ENCODE measurements at places on chromosomes 11 and 22. TPM values are rescaled to one million over a fixed set of nuclear protein-coding genes. Genes with fewer than 3 reads are reported as not detected.

Gene SHANK3
- not detected for polyA plus RNA-seq

Gene FOLR1
- polyA plus RNA-seq: not detected

Gene P2RX3
- polyA plus RNA-seq: not detected

Gene MS4A6E
- not detected for polyA plus RNA-seq

Gene C22orf31
- not detected for polyA plus RNA-seq

Gene CHRDL2
- not detected for polyA plus RNA-seq

Gene KIF18A
- polyA plus RNA-seq: 0.73 TPM

Gene C11orf42
- not detected for polyA plus RNA-seq

Gene MMP13
- not detected for polyA plus RNA-seq

Gene RPS25
- polyA plus RNA-seq: 636 TPM

Gene LDHAL6A
- not detected for polyA plus RNA-seq

Gene CNGA4
- polyA plus RNA-seq: 0.34 TPM

Gene P2RX6
- polyA plus RNA-seq: not detected

Gene CASP12
- polyA plus RNA-seq: not detected

Gene SAA1
- polyA plus RNA-seq: not detected

DNA sequence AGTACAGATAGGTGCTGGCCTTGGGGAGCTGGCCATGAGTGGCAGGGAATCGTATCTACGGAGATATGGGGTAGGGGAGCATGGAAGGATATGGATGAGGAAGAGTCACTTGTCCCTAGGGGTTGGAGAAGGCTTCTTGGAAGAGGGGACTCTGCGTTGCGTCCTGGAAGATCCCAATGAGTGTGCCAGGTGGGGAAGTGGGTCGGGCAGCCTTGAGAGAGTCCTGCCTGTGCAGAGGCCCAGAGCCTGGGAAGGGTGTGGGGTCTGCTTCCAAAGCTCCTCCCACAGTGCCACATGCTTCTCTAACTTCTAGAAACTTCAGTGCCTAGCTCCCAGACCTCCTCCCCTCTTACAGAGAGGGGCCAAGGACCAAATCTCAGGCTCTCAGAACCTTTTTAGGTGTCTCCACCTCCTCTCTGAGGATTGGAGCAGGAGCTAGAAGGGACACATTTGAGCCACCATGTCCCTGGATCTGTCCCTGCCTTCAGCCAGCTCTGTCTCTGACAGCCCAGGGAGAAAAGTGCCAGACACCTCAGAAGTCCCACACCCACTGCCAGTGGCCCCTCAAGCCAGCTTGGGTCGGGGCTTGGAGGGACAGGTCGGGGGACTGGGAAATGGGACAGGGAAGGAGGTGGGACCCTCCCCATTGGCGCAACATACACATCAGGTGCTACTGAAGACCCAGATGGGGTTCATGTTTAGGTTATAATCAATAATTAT lies 11.0 kb downstream of the RHBDD3 start:
- H3K27ac ChIP-seq: no peak overlapping the region
- no peak for DNase-seq
- peaks cover 3% of the 10 kb centered on the region for H3K36me3 ChIP-seq
- H3K4me3 ChIP-seq: no peak overlapping the region
- no peaks in the 10 kb centered on the region for H3K4me1 ChIP-seq
- no peaks in the 10 kb centered on the region for H3K27me3 ChIP-seq

DNA sequence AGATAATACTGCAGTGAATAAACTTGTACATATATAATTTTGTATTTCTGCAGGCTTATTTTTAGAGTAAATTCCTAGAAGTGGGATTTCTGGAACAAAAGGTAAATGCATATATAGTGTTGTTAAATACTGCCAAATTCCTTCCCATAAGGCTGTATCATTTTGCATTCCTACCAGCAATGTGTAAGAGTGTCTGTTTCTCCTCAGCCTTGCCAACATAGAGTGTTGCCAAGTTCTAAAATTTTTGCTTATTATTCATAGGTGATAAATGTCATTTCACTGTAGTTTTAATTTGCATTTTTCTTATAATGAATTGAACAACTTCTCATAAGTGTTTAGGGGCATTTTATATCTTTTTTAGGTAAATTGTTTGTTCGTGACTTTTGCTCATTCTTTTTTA lies 174.2 kb upstream of the ZBED5 start:
- no peaks in the 10 kb centered on the region for H3K36me3 ChIP-seq
- no peak overlapping the region for H3K4me3 ChIP-seq
- no peaks in the 10 kb centered on the region for H3K4me1 ChIP-seq
- no peaks in the 10 kb centered on the region for H3K27me3 ChIP-seq
- DNase-seq: no peak

DNA sequence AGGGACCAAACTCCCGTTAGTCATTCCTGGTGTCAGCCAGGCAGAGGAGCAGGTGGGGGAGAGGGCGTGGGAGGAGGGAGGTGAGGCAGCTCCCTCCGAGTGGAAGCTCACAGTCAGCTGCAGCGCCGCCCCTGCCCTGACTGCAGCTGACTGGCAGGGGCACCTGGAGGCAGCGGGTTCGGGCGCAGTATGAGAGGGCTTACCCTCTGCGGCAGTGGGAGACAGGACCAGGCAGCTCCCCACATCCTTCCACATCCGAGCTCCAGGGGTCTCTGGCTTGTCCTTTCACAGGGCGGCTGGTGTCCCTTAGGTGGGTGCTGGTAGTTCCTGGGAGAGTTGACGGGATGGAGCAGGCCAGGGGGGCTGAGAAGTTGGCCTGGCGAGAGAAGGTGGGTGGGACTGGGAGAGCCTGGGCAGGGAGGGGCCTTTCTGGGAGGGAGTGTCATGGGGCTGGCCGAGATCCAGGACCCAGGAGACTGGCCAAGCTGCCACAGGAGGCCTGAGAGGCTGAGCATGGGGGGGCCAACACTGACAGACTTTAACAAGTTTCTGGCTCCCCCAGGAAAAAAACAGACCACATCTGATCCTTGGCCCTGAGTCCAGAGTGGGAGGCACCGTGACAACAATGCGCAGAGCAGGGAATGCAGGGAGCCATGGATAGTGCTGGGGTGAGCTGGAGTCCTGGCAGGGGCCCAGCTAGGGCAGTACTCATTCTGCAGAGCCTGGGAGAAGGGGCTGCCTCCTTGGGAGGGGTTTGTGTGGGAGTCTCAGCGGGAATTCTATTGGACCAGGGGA lies 4.9 kb downstream of the ADORA2A start:
- no peak overlapping the region for H3K4me3 ChIP-seq
- H3K27me3 ChIP-seq: no peaks in the 10 kb centered on the region
- H3K27ac ChIP-seq: no peak overlapping the region
- peaks cover 100% of the 10 kb centered on the region for H3K4me1 ChIP-seq

- H3K4me1 ChIP-seq: no peaks in the 10 kb centered on the region
- H3K27me3 ChIP-seq: peaks cover 3% of the 10 kb centered on the region
- no peak overlapping the region for H3K27ac ChIP-seq
- no peak for DNase-seq
Observed at GRCh38 chr11:11444027-11444803, 91.2 kb upstream of the CSNK2A3 start.

- H3K4me3 ChIP-seq: no peak overlapping the region
- H3K4me1 ChIP-seq: no peaks in the 10 kb centered on the region
- H3K27me3 ChIP-seq: no peaks in the 10 kb centered on the region
Observed at GRCh38 chr22:49136816-49137180, 690.9 kb downstream of the BRD1 start.

- peaks cover 71% of the 10 kb centered on the region for H3K36me3 ChIP-seq
- H3K4me3 ChIP-seq: no peak overlapping the region
- DNase-seq: no peak
- no peak overlapping the region for H3K27ac ChIP-seq
- no peaks in the 10 kb centered on the region for H3K27me3 ChIP-seq
Observed at GRCh38 chr11:108340973-108341372, 118.1 kb downstream of the ATM start.

- peaks cover 5% of the 10 kb centered on the region for H3K27me3 ChIP-seq
- H3K4me3 ChIP-seq: no peak overlapping the region
- H3K4me1 ChIP-seq: peaks cover 3% of the 10 kb centered on the region
- DNase-seq: no peak
Observed at GRCh38 chr11:121717296-121717695, 264.5 kb upstream of the SORL1-AS1 start.

DNA sequence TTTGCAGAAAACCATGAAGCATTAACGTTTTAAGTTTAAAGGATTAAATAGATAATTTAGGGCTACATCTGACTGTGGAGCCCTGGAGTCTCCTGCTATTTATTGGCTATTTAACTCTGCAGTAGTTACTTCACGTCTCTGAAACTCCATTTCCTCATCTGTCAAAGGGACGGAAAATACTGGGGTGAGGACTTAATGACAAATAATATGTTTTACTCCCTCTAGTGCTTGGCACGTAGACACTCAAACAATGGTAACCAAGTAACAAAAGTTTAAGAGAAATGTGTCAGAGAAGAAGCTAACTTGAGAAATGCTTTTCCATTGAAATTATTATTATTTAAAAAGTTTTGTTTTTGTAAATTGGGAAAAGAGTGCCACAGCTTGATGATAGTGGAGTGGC lies 130.7 kb upstream of the RCN1 start:
- H3K36me3 ChIP-seq: no peaks in the 10 kb centered on the region
- DNase-seq: no peak
- no peak overlapping the region for H3K4me3 ChIP-seq

DNA sequence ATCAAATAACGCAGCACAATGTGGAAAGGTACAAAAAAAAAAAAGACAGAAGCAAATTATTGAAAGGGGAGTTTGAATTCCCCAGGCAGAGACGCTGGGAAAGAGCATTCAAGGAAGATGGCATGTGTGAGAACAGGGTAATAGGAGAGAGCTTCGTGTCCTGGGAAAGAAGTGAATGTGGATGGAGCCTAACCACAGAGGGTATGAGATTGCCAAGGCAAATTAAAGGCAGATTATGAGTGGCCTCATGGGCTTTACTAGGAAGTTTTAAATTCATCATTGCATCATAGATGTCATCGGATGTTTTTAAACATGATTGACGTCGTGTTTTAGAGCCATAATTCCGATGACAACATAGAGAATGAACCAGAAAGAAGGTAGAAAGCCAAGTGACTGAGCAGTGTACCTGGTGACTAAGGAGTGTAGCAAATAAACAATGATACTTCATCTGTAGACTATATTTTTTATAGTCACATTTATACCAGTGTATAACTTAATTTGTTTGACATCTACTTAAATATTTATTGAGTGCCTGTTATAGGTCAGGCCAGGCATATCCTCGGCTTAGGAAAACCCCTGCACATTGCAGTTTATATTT lies 151.4 kb downstream of the MSANTD4 start:
- H3K36me3 ChIP-seq: no peaks in the 10 kb centered on the region
- no peaks in the 10 kb centered on the region for H3K27me3 ChIP-seq
- no peak for DNase-seq
- H3K27ac ChIP-seq: no peak overlapping the region
- no peak overlapping the region for H3K4me3 ChIP-seq

- H3K27me3 ChIP-seq: peaks cover 3% of the 10 kb centered on the region
- no peak overlapping the region for H3K4me3 ChIP-seq
- H3K4me1 ChIP-seq: peaks cover 21% of the 10 kb centered on the region
- H3K36me3 ChIP-seq: no peaks in the 10 kb centered on the region
Observed at GRCh38 chr11:130403271-130403804, 25.1 kb downstream of the ADAMTS8 start.

GRCh38 chr11:73314117-73314961 lies 6.3 kb downstream of the ARHGEF17 start:
- DNase-seq: no peak
- no peak overlapping the region for H3K27ac ChIP-seq
- H3K4me3 ChIP-seq: no peak overlapping the region
- peaks cover 23% of the 10 kb centered on the region for H3K4me1 ChIP-seq
- no peaks in the 10 kb centered on the region for H3K36me3 ChIP-seq

- H3K27me3 ChIP-seq: peaks cover 98% of the 10 kb centered on the region
- no peak for DNase-seq
- H3K36me3 ChIP-seq: no peaks in the 10 kb centered on the region
- peaks cover 14% of the 10 kb centered on the region for H3K4me1 ChIP-seq
- no peak overlapping the region for H3K27ac ChIP-seq
Observed at GRCh38 chr11:102115557-102115956, 5.3 kb downstream of the YAP1 start.

GRCh38 chr11:94405062-94405833 lies 4.0 kb upstream of the GPR83 start:
- H3K36me3 ChIP-seq: no peaks in the 10 kb centered on the region
- H3K4me1 ChIP-seq: no peaks in the 10 kb centered on the region
- H3K27me3 ChIP-seq: peaks cover 26% of the 10 kb centered on the region
- H3K27ac ChIP-seq: no peak overlapping the region

GRCh38 chr22:50296658-50297490 lies 10.6 kb downstream of the PLXNB2 start:
- peaks cover 28% of the 10 kb centered on the region for H3K36me3 ChIP-seq
- no peaks in the 10 kb centered on the region for H3K27me3 ChIP-seq
- no peak overlapping the region for H3K4me3 ChIP-seq
- DNase-seq: no peak

DNA sequence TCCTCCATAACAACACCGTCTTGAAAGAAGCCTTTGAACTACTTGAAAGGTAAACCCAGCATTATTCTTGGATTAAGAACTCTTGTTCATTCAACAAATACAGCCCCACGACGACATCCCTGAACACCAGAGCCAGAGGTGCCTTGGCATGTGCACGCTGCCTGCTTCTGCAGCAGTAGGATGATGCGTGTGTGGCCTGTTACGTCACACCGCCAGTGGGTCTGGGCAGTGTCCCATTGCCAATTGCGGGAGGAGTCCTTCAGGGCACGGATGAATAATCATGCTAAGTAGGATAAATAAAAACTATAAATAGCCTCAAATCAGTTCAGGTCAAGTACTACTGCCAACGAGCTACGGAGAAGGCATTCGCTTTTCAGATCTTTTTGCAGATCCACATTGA lies 380.5 kb downstream of the SHANK2 start:
- no peak overlapping the region for H3K27ac ChIP-seq
- no peak overlapping the region for H3K4me3 ChIP-seq
- no peaks in the 10 kb centered on the region for H3K4me1 ChIP-seq
- no peaks in the 10 kb centered on the region for H3K36me3 ChIP-seq

- peaks cover 28% of the 10 kb centered on the region for H3K4me1 ChIP-seq
- no peaks in the 10 kb centered on the region for H3K36me3 ChIP-seq
- H3K27ac ChIP-seq: peak overlapping the region; percentile 80
- H3K4me3 ChIP-seq: peak overlapping the region; percentile 83
- H3K27me3 ChIP-seq: no peaks in the 10 kb centered on the region
Observed at GRCh38 chr11:106021181-106021966, 666 bp downstream of the MSANTD4 start.

DNA sequence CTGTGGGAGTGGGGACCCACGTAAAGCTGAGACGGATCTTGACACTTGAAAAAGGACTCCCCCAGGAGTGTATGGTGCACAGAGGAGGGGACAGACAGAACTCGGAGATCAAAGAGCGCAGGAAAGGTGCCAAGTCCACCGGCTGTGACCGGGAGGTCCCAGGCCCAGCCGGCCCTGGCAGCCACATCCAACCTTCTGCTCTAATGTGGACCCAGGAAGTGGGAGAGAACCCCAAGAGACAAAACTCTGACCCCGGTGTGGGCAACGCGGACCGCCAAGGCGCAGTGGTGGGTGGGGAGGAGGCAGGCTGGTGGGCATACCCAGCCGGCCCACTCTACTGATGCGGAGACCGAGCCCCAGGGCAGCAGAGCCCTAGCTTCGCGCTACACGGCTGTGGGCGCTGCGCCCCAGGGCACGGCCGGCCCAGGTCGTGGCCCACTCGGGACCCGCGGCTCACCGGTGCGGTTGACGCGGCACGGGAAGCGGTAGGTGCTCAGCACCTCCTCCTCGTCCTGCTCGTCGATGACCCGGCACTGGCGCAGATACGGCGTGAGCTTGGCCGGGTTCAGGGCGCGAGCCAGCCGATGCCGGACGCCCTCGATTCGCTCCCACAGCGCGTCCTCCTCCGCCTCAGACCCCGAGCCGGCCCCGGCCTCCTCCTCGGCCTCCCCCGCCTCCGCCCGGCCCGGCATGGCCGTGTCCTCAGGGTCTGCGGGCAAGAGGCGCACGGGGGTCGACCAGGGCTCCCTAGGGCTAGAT lies 527 bp downstream of the CARD10 start:
- no peak overlapping the region for H3K27ac ChIP-seq
- H3K36me3 ChIP-seq: no peaks in the 10 kb centered on the region
- DNase-seq: no peak
- H3K4me3 ChIP-seq: peak overlapping the region; percentile 58
